ENCODE measurements at places on chromosomes 11 and 22.

DNA sequence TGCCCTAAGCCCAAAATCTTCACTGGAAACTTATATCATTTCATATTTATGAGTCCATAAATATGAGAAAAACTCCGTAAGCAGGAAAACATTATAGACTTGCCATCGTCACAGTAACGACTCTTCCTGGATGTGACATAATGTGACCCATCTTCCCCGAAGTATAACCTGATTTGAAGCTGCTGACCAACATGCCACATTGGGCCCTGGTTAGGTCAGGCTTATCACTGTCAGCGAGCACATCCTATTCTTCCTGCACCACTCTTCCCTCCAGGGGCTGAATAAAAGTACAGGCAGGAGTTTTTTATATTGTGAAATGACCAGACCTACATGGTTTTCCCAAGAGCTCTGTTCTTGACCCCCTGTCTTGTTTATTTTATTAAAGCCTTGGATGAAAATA is 12.1 kb upstream of the BLID start:
- DNase-seq, result no peak

GRCh38 chr11:44452827-44453572 is 112.5 kb upstream of the CD82 start:
- no peak for DNase-seq

GRCh38 chr22:27843441-27843840 is 41.9 kb upstream of the MN1 start:
- no peak for DNase-seq

GRCh38 chr11:121012091-121012490 is 11.8 kb upstream of the TBCEL start:
- no peak for DNase-seq

- no peak for DNase-seq
These were observed 34.4 kb upstream of the RASD2 start for GRCh38 chr22:35506259-35506570.

DNA sequence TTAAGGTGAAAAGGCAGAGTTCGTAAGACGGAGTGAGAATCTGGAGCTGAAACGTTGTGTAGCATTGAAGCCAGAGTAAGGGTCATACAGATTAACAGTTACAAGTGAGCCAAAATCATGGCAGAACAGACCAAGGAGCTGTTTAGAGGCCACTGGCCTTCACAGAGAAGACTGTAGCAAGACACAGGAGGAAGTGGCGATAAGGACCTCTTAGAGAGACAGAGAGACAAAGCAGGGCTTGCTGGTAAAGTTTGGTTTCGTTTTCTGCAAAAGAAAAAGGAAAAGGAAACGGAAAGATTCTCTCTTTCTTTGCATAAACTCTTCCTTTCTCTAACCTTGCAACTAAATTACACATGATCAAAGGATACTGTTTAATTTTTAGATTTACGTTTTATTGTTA is 83.0 kb downstream of the AASDHPPT start:
- DNase-seq, result no peak

- peak; percentile 88 for DNase-seq
These were observed 25.5 kb downstream of the NNMT start for GRCh38 chr11:114321621-114322257.

DNA sequence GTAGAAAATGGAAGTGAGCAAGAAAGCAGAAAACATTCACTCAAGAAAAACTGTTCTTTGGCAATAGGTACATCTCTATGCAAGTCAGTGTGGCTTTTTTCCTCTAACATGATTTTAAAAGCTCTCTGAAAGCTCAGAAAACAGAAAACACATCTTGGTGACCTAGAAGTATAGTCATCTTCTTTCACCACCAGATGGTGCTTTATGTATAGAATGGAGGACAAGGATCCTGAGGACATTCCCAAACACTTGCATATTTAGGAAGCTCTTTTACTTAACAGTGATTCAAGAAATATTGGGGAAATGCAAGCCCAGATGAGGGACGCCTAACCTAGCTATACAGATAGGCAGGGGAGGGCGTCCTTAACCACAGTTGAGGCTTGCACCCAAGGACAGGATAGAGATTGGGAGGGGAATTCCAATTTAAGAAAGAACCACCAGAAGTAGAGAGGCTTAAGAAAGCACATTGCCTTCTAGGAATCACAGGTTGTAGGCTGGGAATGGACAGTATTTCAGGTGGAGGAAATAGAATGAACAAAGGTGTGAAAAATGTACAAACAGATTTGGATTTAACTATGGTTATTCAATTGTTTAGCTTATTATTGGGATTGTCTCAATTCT is 13.8 kb upstream of the CCDC81 start:
- DNase-seq, result peak; percentile 52

- peak; percentile 56 for DNase-seq
These were observed 988 bp downstream of the TNRC6B start for GRCh38 chr22:40178417-40179409.

- no peak for DNase-seq
These were observed 67.3 kb upstream of the CSNK2A3 start for GRCh38 chr11:11420191-11420898.

GRCh38 chr11:92941676-92942571 is 27.5 kb upstream of the MTNR1B start:
- DNase-seq, result peak; percentile 33

All from HFFc6 (cell line).